Amygdala (tissue), 56 donors: ENCODE measurements at places on chromosomes 1 and 21.

- no peak for DNase-seq
Measured at GRCh38 chr1:2315674-2316450, 75.5 kb downstream of the MORN1 start.

- DNase-seq = no peak
Measured at GRCh38 chr1:90718411-90719329, 1.6 kb upstream of the BARHL2 start.

GRCh38 chr1:151898519-151898991, 10.8 kb downstream of the THEM4 start:
- DNase-seq = no peak

- DNase-seq = no peak
Measured at GRCh38 chr1:228867108-228867950, 132.1 kb downstream of the RHOU start.

DNA sequence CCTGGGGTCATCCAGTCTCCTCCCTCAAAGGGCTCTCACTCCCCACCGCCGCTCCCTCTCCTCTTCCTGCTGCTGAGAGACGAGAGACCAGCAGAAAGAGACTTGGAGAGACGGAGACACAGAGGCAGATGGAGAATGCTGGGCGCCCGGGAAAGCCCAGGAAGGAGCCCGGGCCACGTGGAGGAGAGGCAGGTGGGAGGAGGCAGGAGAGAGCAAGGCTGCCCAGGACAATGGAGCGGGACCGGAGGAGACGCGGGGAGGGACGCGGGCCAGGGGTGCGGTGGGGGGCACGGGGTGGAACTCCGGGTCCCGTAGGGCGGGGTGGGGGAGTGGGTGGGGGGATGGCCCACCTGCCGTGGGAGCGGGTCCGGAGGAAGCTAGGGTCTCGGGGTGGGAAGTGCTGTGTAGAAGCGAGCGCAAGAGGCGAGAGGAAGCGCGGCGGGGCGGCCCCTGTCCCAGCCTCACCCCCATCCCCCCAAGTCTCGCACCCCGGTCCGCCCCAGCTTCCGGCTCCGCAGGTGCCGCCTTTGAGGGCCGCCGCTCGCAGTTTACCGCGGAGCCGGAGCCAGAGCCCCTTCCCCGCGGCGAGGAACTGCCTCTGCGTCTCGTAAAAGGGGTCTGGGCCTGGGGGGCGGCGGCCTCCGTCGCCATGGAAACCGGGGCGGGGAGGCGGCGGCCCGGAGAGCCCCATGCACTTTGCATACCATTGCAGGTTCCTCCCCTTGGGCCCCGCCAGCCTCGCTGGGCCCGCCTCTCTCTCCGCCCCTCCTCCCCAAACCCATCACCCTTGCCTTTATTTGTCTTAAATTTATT, 11.7 kb upstream of the EPHA2 start:
- no peak for DNase-seq

- no peak for DNase-seq
Measured at GRCh38 chr1:113456967-113457366, 66.7 kb downstream of the MAGI3 start.

DNA sequence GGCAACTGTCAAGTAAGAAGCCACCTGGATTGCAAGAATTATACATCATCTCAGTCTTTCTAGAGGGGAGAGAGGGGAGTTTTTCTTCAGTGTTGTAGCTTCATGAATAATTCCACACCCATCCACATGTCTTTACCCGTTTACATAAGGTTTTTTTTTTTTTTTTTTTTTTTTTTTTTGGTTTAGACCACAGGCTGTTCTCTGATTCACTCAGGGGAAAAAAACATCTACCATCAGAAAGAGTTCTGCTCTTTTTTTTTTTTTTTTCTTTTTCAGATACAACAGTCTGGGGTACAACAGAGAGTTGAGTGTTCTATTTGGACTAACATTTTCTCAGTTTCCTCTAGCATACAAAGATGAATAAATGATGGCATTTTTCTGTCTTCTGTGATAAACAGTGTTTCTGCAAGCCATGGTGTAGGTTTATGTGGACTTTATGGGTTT, 4.9 kb upstream of the KIF14 start:
- no peak for DNase-seq

DNA sequence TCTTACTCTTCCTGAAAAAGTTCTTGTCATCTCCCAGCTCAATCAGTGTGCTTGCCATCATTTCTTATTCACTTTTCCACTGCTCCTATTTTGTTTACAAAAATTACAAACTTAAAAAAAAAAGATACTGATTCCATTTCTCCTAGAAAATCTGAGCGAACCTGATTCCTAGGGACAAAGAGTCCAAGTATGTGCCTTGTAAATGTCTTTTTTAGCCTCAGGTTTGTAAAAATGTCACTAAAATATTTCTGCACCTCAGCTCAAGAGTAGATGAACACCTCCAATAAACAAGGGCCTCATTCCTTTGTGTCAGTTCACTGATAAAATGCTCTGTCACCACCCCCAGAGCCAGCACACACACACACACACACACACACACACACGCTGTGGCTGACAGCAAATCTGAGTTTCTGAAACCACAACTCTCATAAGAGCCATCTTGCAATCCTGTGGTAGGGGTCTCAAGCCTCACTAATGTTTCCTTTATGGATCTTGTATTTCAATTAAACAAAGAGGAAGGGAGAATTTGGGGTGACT, 299.2 kb downstream of the PBX1 start:
- no peak for DNase-seq

- no peak for DNase-seq
Measured at GRCh38 chr1:19654386-19654785, 10.3 kb downstream of the NBL1 start.

- no peak for DNase-seq
Measured at GRCh38 chr1:114344656-114345055, 166.3 kb downstream of the TRIM33 start.

DNA sequence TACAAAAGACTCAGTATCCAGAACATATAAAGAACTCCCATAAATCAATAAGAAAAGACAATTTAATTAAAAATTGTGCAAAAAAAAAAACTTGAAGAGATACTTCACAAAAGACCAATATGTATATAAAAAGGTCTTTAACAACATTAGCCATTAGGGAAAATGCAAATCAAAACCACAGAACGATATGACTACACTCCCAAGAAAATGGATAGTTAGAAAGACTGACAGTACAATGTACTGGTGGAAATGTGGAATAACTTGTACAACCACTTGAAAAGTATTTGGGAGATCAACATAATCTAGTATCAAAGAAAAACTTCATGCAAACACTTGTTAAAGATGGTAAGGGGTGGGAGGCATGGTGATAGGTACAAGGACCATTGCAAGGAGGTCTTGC, 3.9 kb upstream of the CLCA1 start:
- DNase-seq = no peak

DNA sequence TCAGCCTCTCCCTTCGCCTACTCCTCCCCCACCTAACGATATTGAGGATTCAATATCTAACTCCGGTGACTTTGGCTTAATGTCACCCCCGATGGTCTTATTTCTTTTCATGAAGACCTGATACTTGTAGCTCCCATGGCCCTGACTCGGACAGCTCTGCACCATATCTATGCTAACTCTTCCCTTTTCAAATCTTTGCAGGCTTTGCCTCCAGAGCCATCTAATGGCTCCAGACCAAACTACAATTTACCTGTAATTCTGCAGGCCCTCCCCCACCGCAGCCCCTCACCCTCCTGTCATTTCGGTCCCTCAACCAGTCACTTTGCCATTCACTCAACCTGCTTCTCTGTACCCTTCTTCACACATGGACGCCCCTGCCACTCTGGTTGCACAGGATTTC, 7.9 kb upstream of the GSTM5 start:
- DNase-seq = no peak

DNA sequence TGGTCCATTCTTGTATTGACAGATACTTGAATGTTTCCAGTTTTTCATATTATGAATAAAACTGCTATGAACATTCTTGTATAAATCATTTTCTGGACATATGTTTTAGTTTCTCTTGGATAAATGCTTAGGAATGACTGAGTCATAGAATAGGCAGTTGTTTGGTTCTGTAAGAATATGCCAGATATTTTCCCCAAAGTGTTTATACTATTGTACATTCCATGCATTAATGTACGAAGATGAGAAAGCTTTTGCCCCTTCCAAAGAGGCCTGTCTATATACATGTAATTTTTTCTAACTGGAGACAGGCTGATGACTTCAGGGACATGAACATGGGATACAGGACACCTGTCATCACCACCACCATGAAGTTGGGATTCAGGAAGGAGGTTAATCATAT, 11.3 kb downstream of the NBPF3 start:
- no peak for DNase-seq

GRCh38 chr1:32891241-32891570, 4.9 kb downstream of the HPCA start:
- DNase-seq = no peak
